ENCODE measurements at places on chromosomes 12 and 14. TPM values are rescaled to one million over a fixed set of nuclear protein-coding genes. Genes with fewer than 3 reads are reported as not detected.

GRCh38 chr14:103451401-103451800 lies 66.2 kb downstream of the MARK3 start:
- no peak overlapping the region for H3K27ac ChIP-seq
- H3K36me3 ChIP-seq: peaks cover 22% of the 10 kb centered on the region
- no peak for DNase-seq
- peaks cover 10% of the 10 kb centered on the region for H3K4me1 ChIP-seq
- H3K27me3 ChIP-seq: no peaks in the 10 kb centered on the region

DNA sequence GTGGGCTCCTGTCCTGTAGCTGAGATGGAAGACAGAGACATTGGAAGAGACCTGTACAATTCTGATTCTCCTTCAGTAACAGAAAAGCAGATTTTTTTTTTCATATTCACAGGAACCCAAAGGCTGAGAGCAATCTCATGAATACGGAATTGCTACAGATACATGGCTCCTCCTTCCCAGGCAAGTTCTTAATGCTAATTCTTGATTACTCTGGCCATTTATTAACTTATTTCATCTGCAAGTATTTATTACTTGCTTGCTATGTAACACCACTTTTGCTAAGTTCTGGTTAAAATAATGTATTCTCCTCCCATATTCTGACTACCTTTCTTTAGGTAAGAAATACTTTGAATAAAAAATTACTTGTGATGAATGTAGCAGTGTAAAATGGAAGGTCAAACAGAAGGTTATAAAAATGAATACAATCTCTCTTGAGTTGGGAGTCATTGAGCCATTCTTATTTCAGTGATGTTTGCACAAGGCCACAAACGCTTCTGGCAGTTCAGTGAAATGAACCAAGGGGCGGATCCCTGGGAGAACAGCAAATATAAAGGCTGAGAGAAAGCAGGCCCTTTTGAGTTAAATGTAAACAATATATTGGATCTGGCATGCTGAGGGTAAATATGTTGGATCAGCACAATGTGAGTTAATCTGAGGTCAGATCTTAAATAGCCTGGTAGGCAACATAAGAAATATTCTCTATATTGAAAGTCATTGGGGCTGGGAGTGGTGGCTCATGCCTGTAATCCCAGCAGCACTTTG lies 37.6 kb downstream of the MUCL1 start:
- DNase-seq: no peak
- no peak overlapping the region for H3K27ac ChIP-seq
- no peaks in the 10 kb centered on the region for H3K27me3 ChIP-seq
- no peaks in the 10 kb centered on the region for H3K4me1 ChIP-seq
- H3K36me3 ChIP-seq: no peaks in the 10 kb centered on the region

DNA sequence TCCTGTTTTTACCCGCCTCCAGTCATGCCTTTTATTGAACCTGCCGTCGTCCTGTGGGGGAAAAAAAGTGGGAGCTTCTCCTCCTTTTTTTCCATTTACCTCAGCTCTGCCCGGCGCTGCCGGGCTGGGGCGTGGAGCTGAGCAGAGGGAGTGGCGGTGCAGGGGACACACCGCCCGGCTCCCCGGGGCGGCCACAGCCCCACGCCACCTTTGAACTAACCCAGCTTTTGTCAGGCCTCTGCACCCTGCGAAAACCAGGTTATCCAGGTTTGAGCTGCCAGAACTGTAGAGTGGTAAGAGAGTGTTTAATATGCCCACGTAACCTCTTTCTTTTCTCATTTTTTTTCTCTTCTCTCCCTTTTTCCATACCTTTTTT lies 161.0 kb upstream of the FKBP4 start:
- peaks cover 19% of the 10 kb centered on the region for H3K36me3 ChIP-seq
- H3K4me1 ChIP-seq: peaks cover 4% of the 10 kb centered on the region
- H3K27ac ChIP-seq: no peak overlapping the region

- H3K36me3 ChIP-seq: no peaks in the 10 kb centered on the region
- H3K27me3 ChIP-seq: no peaks in the 10 kb centered on the region
- H3K4me1 ChIP-seq: no peaks in the 10 kb centered on the region
- DNase-seq: no peak
- H3K4me3 ChIP-seq: no peak overlapping the region
These were observed 92.9 kb downstream of the SLCO1B1 start for GRCh38 chr12:21223930-21224329.

DNA sequence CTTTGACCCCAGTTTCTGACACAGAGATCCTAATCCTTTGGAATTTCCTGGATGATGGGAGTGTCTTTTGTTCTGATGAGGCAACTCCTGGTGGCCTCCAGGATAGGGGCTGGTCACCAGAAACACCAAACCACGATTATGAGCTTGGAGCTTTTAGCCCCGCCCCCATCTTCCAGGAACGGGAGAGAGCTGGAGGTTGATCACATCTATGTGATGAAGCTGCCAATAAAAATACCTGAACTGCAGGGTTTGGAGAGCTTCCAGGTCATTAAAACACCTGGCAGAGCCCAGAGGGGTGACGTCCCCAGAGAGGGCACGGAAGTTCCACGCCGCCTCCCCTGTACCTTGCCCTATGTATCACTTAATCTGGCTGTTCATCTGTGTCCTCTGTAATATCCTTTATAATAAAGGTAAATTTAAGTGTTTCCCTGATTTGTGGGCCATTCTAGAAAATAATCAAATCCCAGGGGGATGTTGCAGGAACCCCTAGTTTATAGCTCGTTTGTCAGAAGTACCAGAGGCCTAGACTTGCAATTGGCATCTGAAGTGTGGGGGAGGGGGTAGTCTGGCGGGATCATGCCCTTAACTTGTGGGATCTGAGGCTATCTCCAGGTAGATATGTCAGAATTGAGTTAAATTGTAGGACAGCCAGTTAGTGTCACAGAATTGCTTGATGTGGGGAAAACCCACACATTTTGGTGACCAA lies 21.2 kb downstream of the APPL2 start:
- DNase-seq: no peak
- peaks cover 40% of the 10 kb centered on the region for H3K36me3 ChIP-seq
- H3K4me1 ChIP-seq: no peaks in the 10 kb centered on the region
- H3K4me3 ChIP-seq: no peak overlapping the region
- H3K27me3 ChIP-seq: no peaks in the 10 kb centered on the region

KCNMB4 gene
- total RNA-seq: 14.1 TPM

CRY1 gene
- total RNA-seq: 26.5 TPM

- H3K27me3 ChIP-seq: no peaks in the 10 kb centered on the region
- H3K27ac ChIP-seq: no peak overlapping the region
- H3K36me3 ChIP-seq: no peaks in the 10 kb centered on the region
These were observed 326.5 kb downstream of the FLRT2 start for GRCh38 chr14:85856430-85856829.

SDS gene
- not detected for total RNA-seq

GRCh38 chr12:88433997-88434703 lies 146.1 kb downstream of the KITLG start:
- H3K4me3 ChIP-seq: no peak overlapping the region
- H3K27ac ChIP-seq: no peak overlapping the region
- no peaks in the 10 kb centered on the region for H3K27me3 ChIP-seq
- H3K4me1 ChIP-seq: peaks cover 3% of the 10 kb centered on the region
- no peak for DNase-seq
